ENCODE measurements at places on chromosomes 6 and 20.

- no peak for DNase-seq
Observed at GRCh38 chr6:160398674-160399271, 50.6 kb downstream of the SLC22A3 start.

DNA sequence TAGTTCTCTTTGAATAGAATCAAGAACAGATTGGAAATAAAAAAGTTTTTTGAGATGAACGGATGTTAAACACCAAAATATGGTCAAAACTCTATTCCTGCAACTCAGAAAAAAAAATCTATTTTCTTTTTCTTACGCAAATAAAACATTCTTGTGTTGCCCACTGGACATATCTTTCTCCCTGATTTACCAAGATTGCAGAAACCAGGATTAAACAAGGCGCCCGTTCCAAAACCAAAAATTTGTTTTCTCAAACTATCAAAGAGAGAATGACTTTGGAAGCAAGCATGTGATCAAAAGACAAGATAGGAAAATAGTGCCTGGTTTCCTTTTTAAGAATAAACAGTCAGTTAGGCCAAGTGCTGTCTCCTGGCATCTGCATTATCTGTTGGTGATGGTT lies 273.1 kb downstream of the CLIC5 start:
- no peak for DNase-seq

GRCh38 chr6:13654496-13654895 lies 39.4 kb downstream of the NOL7 start:
- DNase-seq: no peak

DNA sequence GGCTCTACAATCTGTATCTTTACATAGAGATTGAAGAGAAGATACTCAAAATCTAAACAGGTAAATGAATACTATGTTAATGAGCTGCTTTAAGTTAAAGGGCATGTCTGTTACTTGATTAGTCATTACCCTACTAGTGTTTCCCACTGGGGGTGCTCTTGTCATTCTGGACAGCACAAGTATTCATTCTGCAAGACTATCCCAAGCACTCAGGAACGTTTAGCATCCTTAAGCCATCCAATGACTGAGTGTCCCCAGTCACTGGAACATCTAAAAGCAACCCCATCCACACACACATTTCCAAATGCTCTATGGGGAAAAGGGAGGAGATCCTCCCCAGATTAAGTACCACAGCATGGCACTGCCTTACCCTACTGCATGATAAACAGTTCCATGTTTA lies 25.7 kb downstream of the EZR start:
- DNase-seq: peak; percentile 77

DNA sequence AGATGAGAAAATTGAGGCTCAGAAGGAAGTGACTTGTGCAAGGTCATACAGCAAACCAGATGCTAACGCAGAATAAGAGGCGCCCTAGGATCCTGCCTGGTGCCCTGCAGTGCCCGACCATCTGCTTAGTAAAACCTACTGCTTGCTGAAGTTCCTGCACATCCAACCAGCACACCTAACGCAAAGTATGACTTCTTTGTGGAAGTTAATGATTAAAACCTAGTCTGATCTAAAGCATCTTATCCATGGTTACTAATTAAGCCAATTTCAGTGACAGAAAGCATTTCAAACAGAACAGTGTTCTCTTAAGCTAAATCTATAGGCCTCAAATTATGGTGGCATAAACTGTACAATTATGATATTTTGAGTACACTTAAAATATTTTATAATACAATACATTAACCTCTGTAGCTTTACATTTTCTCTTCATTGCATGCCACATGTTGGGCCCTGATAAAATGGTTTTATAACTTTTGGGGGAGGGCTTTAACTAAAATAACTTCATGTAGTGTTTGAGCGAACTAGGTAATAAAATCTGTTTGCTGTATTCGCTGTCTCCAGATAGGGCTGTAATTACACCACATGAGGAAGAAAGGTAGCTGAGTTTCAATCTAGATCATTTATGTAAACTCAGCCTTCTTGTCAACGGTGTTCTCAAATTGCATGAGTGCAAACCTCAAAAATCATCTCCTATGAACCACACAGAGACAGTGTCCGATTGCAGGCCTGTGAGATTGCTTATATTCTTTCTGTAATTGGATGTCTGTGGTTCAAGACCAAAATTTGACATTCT lies 37.5 kb upstream of the BEND3 start:
- no peak for DNase-seq

GRCh38 chr20:17327185-17328148 lies 100.6 kb downstream of the PCSK2 start:
- no peak for DNase-seq

DNA sequence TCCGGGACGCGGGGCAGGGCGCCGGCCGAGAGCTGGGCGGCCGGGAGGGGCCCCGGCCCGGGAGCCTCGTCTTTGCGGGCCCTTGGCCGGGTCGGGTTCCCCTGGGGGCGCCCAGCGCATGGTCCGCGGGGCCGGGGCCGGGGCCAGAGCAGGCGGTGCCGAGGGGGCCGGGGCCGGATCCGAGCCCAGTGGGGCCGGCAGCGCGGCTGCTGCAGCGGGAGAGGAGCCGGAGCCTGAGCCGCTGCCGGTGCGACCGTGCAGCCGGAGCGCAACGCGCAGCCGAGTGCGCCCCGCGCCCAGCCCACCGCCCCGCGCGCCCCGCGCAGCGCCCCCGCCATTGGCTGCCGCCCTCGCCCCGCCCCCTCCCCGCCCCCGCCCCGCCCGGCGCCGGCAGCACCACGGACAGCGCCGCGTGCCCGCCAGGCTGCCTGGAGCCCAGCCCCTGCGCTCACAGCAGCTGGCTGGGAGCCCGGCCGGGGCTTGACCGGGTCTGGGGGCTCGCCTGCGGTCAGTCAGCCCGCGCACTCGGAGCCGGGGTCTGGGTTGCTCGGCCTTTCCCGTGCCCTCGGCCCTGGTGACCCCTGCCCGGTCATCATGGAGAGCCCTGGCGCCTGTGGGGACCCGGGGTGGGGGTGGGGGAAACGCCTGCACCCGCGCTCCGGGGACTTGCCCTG lies at the start of gene HRH3:
TSS of gene HRH3 (minus strand) at position 287 of the 674 bp plus-strand sequence. CDS start 308 bp downstream, outside the sequence.
- DNase-seq: peak; percentile 60

GRCh38 chr6:33693186-33694105 lies 18.1 kb downstream of the UQCC2 start:
- DNase-seq: no peak

DNA sequence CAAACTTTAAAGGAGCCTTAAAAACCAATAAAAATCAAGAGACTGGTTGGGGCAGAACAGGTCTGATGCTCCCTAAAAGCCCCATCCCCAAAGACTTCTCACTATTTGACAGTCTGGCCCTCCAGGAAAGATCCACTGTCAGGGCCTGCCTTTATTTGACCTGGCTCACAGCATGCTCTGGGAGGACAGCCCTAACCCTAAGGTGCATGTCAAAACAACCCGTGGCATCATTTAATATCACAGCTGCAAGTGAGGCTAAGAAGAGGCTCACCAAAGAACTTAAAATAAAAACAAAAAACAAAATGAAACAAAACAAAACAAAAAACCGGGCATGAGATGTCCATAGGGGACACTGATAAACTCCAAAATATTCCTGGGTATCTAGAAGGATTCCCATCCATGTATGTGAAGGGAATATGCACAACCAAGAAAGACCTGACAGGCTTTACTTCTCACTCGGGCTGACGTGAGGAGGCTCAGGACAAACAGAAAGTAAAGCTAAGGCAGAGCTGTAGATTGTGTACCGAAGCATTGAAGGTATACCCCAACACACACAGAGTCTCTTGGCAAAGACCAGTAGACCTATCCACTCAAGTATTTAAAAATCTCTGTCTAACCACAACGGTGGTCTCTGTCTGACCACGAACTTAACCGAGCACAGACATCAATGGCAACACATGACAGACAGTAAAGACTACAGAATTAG lies 57.3 kb downstream of the AHI1 start:
- no peak for DNase-seq

DNA sequence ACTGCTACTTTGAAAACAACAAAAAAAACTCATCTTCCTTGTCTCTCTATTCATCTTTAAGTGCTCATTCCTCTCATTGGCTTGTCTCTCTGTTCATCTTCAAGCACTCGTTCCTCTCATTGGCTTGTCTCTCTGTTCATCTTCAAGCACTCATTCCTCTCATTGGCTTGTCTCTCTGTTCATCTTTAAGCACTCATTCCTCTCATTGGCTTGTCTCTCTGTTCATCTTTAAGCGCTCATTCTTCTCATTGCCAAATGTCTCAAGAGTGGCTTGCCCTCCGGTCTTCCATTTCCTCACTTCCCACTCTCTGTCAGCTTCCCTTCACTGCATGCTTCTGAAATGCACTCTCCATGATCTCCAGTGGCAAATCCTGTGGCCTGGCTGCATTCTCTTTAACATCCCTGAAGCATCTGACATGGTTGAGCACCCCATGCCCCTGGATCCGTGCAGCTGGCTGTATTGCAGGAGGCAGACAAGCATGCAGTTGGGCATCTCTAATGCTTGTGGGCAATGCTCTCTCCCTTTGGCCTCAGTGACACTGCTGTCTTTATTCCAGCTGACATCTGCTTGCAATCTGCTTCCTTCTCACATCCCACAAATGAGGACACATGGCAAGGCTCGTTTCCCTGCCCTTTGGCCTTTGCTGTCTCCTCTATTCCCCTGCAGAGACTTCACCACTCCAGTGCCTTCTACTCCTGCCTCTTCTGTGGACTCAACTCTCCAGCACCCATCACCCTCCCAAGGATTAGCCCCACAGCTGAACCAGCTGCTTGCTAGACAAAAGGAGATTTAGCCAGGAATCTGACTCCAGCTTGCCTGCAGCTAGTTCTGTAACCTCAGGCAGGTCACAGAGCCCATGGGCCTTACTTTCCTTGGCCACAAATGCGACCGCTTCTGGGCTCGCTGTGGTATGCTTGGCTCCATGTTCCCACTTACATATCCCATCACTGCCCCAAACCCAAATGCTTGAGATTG lies 143.2 kb upstream of the SNX9 start:
- DNase-seq: no peak

GRCh38 chr20:29079769-29080690 lies 2177.4 kb upstream of the DEFB115 start:
- no peak for DNase-seq

DNA sequence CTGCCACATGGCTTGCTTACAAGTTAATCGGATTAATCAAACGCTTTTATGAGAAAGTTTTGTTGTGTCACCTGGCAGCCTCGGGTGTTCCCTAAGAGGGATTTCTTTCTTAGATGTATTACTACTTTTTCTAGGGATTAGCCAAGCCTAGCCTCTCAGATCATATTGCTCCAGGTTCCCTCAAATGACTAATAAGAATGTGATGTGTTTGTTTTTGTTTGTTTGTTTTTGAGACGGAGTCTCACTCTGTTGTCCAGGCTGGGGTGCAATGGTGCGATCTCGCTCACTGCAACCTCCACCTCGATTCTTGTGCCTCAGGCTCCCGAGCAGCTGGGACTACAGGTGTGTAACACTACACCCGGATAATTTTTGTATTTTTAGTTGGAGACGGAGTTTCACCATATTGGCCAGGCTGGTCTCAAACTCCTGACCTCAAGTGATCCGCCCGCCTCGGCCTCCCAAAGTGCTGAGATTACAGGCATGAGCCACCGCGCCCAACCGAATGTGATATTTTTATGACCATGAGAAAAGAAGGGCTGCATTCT lies 977 bp downstream of the HMGN4 start:
- no peak for DNase-seq

GRCh38 chr6:138593124-138593877 lies 94.0 kb upstream of the NHSL1 start:
- no peak for DNase-seq

Data from erythroblast (primary cell).